Amniotic epithelial cell (primary cell): ENCODE measurements at places on chromosomes 16 and 17.

- no peak for DNase-seq
Observed at GRCh38 chr16:66229651-66230050, 136.8 kb upstream of the CDH5 start.

- DNase-seq: peak; percentile 90
Observed at GRCh38 chr17:42472709-42473521, 14.2 kb downstream of the ATP6V0A1 start.

GRCh38 chr16:17632667-17633066, 161.9 kb upstream of the XYLT1 start:
- no peak for DNase-seq

GRCh38 chr16:61146429-61146828, 889.8 kb downstream of the CDH8 start:
- DNase-seq: no peak
